ENCODE measurements at places on chromosomes 6 and 20. TPM values are rescaled to one million over a fixed set of nuclear protein-coding genes. Genes with fewer than 3 reads are reported as not detected.

DNA sequence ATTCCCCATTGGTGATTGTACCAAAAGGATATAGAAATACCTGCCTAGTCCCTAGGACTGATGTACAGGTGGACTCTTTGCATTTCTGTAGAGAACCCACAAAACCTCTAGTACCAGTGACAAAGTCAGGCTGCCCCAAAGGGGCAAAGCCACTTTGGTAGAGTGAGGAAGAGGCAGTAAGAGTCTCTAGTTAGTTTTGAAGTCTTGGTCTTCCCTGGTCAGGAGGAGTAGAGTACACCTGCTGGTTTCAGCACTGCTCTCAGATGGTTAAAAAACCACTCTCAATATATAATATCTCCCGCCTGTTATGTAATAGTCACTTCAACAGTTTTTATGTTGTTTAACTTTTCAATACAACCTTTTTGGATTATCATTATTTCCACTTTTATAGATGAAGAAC is 344.9 kb downstream of the CDKAL1 start:
- DNase-seq: no peak

DNA sequence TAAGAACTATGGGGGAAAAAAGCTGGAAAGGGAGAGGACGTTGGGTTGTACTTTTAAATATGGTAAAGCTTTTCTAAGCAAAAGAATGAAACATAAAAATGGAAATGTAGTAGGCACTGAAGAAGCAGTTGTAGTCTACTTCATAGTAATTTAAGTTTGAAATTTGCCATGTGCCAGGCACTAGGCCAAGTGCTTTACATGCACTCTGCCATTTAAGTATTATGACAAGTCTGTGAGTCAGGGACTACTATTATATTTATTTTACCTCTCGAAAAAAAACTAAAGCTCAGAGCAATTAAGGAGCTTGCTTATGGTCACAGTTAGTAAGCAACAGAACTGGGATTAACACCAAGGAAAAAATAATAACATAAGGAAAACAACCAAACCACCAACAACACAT is 257.8 kb downstream of the GMDS start:
- no peak for DNase-seq

BANF2 gene
- not detected for total RNA-seq

DNA sequence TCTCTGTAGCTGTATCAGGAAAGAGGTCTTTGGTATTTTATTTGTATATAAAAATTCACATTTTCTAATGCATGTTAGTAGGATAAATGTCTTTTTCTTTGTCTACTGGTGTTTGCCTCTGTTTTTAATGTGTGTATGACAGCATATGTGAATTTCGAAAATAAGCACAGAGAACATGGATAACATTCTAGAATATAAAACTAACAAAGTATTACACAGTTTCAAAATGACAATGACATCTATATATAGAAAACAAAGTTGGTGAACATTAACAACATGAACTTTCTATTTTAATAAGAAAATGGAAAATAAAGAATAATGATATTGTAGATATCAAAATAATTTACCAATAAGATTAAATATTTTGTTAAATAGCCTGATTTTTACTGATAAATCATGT is 608.0 kb downstream of the COL12A1 start:
- no peak for DNase-seq

IL17A gene
- not detected for total RNA-seq

- no peak for DNase-seq
Observed at GRCh38 chr6:42405021-42405420, 46.7 kb downstream of the TRERF1 start.

All from progenitor cell of endocrine pancreas (in vitro differentiated cells).